Progenitor cell of endocrine pancreas (in vitro differentiated cells): ENCODE measurements at places on chromosomes 11 and 22. TPM values are rescaled to one million over a fixed set of nuclear protein-coding genes. Genes with fewer than 3 reads are reported as not detected.

DNA sequence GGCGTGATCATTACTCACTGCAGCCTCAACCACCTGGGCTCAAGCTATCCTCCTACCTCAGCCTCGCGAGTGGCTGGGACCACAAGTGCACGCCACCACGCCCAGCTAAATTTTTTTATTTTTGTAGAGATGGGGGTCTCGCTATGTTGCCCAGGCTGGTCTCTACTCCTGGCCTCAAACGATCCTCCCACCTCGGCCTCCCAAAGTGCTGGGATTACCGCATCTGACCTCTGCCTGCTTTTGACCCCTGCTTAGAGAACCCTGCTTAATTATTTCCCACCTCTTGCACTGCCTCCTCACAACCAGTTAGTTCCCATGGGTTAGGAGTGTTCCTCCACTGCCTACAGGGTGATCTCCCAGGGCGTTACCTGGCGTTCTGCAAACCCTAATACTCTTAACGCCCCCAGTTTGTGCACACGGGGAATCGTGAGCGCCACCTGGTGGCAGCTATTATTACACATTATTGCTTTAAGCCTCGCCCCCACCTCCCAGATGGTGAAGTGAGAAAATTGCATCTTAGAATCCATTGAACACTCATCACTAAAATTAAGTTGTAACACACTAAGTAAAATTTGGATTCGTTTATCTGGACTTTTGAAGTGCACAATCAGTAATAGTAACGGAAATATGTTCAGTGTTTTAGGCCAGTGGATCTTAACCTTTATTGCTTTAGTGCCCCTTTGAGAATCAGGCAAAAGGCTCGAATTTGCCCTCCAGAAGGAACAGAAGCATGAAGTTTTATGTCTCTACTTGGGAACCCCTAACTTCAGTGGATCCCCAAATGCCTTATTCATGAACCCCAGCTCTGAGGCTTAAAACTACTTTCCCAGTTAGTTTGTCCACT is 61.4 kb upstream of the ASPHD2 start:
- H3K27me3 ChIP-seq, result peaks cover 10% of the 10 kb centered on the region
- H3K4me3 ChIP-seq, result no peak overlapping the region
- no peaks in the 10 kb centered on the region for H3K4me1 ChIP-seq
- peak; percentile 28 for DNase-seq
- no peak overlapping the region for H3K27ac ChIP-seq
- no peaks in the 10 kb centered on the region for H3K36me3 ChIP-seq

- peak; percentile 19 for DNase-seq
- H3K27me3 ChIP-seq, result peaks cover 55% of the 10 kb centered on the region
- H3K4me3 ChIP-seq, result no peak overlapping the region
- H3K4me1 ChIP-seq, result peaks cover 14% of the 10 kb centered on the region
Observed at GRCh38 chr11:122101625-122102291, 14.3 kb downstream of the BLID start.

DNA sequence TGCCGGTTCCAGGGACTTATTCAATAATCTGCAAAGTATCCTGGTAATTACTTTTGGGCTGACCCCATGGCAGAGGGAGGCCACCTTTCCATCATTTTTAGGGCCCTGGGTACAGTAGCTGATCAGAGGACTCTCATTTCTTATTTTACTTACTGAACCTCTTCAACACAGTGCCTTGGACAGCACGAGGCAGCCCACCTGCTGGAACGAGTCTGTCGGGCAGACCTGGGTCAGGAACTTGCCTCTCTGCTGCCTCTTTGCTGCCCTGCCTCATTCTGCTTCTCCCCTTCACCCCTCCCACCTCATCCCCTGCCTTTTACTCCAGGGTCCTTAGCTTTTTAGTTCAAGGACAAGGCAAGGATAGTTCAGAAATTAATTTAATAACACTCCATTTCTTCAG is 204.5 kb downstream of the CSNK2A3 start:
- no peak for DNase-seq
- H3K27me3 ChIP-seq, result peaks cover 5% of the 10 kb centered on the region
- peaks cover 6% of the 10 kb centered on the region for H3K4me1 ChIP-seq
- no peak overlapping the region for H3K4me3 ChIP-seq
- H3K27ac ChIP-seq, result no peak overlapping the region

GRCh38 chr11:2576549-2576948 is 123.2 kb downstream of the KCNQ1OT1 start:
- H3K27me3 ChIP-seq, result peaks cover 27% of the 10 kb centered on the region
- H3K4me3 ChIP-seq, result no peak overlapping the region
- H3K36me3 ChIP-seq, result no peaks in the 10 kb centered on the region
- H3K4me1 ChIP-seq, result no peaks in the 10 kb centered on the region
- no peak for DNase-seq

DNA sequence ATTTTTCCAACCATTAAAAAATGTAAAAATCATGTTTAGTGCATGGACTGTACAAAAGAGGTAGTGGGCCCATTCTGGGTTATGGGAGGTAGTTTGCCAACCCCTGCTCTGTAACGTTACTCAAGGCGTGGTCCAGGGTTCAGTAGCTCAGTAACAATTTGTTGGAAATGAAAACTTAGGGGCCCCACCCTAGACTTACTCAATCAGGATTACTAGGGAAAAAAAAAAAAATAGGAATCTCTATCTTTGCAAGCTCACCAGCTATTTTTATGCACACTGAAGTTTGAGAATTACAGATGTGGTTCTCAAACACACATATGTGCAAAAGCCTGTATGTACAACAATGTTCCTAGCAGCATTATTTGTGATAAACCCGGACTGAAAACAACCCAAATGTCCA is 17.3 kb upstream of the LMO2 start:
- H3K4me1 ChIP-seq, result peaks cover 9% of the 10 kb centered on the region
- no peaks in the 10 kb centered on the region for H3K27me3 ChIP-seq
- H3K4me3 ChIP-seq, result no peak overlapping the region

DNA sequence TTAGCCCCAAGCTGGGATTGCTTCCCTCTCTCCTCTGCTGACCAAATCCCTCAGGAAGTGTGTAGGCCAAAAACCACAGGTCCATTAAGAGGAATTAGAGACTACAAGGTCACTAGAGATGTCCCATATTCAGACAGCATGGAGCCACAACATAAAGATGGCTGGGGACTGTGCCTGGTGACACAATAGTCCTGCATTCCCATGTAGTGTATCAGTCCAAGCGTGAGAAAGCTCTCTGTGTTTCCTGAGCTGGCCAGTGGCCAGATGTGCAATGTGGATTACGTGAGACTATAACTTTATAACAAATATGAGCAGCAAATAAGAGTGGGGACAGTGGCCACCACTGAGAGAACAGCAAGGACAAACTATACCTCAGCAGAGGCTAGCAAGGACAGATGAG is 7.6 kb upstream of the MS4A10 start:
- no peaks in the 10 kb centered on the region for H3K36me3 ChIP-seq
- H3K4me3 ChIP-seq, result no peak overlapping the region
- peaks cover 2% of the 10 kb centered on the region for H3K4me1 ChIP-seq
- no peak for DNase-seq

DNA sequence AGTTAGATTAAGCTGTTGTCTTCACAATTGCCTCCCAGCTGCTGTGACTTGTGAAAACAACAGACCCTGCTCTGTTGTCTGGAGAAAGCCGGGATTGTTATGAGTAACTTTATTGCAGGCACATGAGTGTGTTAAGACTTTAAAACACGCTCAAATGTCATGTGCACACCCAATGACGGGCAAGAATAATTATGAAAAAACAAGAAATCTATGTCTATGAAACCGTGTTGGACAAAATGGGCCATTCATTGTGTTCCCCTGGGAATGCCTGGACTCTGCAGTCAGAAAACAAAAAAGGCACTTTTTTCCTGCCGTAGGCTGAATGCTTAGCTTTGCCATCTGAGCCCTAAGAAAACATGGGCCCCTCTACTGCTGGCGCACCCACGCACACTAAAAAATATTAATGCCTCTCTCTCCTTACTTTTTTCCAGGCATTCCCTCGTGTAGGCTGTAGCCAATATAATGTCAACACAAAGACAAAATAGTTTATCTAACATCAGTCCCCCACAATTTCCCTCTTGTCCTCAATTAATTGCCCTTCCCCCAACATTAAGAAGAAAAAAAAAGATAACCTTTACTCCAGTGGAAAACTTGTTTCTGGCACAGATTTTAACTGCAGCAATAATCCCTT is 207.9 kb downstream of the SOX6 start:
- H3K4me3 ChIP-seq, result peak overlapping the region; percentile 12
- H3K27me3 ChIP-seq, result no peaks in the 10 kb centered on the region
- H3K27ac ChIP-seq, result peak overlapping the region; percentile 76
- H3K4me1 ChIP-seq, result peaks cover 40% of the 10 kb centered on the region

DNA sequence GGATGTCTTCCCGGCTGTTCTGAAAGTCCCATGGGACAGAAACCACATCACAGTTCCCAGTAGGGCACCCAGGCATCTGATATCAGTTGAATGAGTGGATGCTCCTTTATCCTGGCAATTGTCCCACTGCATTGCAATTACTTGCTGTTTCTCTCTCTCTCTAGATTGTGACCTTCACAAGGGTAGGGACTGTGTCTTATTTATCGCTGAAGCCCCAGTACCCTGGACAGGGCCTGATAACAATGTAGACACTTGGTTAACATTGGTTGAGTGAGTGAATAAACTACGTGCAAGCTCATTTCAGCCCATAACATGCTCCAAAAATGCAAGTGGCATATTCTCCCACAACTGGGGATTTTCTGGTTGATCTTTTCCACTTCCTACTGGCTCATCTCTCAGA is 193.7 kb upstream of the NARS2 start:
- H3K27ac ChIP-seq, result no peak overlapping the region
- no peaks in the 10 kb centered on the region for H3K27me3 ChIP-seq
- H3K4me3 ChIP-seq, result no peak overlapping the region
- H3K36me3 ChIP-seq, result peaks cover 18% of the 10 kb centered on the region
- peaks cover 11% of the 10 kb centered on the region for H3K4me1 ChIP-seq

DNA sequence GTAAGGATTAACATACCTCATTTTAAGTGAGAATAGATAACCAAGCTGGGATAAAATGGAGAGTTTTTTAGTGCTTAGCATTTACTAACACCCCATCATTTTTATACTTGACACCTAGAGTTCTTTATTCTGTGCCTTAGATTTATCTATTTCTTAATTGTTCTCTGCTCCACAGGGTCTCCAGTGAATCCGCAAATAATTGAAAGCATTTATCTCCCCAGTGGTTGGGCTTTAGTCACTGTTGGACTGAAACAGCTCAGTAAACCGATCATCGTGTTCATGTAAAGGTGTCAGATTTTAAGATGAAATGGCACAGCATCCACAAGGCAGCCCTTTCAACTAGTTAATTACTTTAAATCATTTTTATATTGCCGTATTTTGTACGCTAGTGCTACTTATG is 17.8 kb upstream of the GRIA4 start:
- H3K27ac ChIP-seq, result no peak overlapping the region
- DNase-seq, result no peak
- no peaks in the 10 kb centered on the region for H3K36me3 ChIP-seq
- H3K4me1 ChIP-seq, result no peaks in the 10 kb centered on the region
- H3K4me3 ChIP-seq, result no peak overlapping the region
- peaks cover 6% of the 10 kb centered on the region for H3K27me3 ChIP-seq

DNA sequence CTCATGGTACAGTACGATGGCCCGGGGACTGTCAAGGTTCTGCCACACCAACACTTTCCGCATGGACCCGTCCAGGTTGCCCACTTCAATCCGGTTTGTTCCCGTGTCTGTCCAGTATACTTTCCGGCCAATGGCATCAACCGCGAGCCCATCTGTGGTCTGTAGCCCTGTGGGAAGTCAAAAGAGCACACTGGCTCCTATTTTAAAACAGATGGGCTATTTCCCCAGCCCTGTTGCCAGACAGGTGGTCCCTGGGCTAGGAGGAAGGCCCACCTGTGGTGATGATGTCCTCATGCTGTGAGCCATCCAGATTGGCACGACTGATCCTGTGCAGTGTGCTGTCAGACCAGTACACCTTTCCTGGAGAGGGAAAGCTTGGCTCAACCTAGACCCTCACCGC is 30.4 kb upstream of the CKAP5 start:
- H3K4me3 ChIP-seq, result no peak overlapping the region
- no peaks in the 10 kb centered on the region for H3K27me3 ChIP-seq
- H3K4me1 ChIP-seq, result no peaks in the 10 kb centered on the region
- peaks cover 5% of the 10 kb centered on the region for H3K36me3 ChIP-seq
- H3K27ac ChIP-seq, result no peak overlapping the region

- H3K27me3 ChIP-seq, result no peaks in the 10 kb centered on the region
- no peak overlapping the region for H3K4me3 ChIP-seq
- no peaks in the 10 kb centered on the region for H3K4me1 ChIP-seq
Observed at GRCh38 chr11:97905671-97906070, 1115.1 kb upstream of the CNTN5 start.

GRCh38 chr22:44031158-44031952 is 7.3 kb downstream of the PARVB start:
- peaks cover 8% of the 10 kb centered on the region for H3K4me1 ChIP-seq
- DNase-seq, result no peak
- H3K27me3 ChIP-seq, result peaks cover 11% of the 10 kb centered on the region
- H3K27ac ChIP-seq, result no peak overlapping the region
- no peak overlapping the region for H3K4me3 ChIP-seq
- no peaks in the 10 kb centered on the region for H3K36me3 ChIP-seq

GRCh38 chr11:59939482-59939881 is 1.2 kb downstream of the OOSP1 start:
- H3K4me1 ChIP-seq, result no peaks in the 10 kb centered on the region
- no peaks in the 10 kb centered on the region for H3K36me3 ChIP-seq
- no peak overlapping the region for H3K27ac ChIP-seq
- H3K27me3 ChIP-seq, result no peaks in the 10 kb centered on the region

Gene RHOG
- 21.4 and 25.0 TPM in 2 replicates for total RNA-seq

Gene OR4P4
- total RNA-seq, result not detected in 2 replicates

Gene MAPK1
- total RNA-seq, result 116 and 126 TPM in 2 replicates
